NCI-H1436 (cell line): ENCODE measurements at places on chromosomes 2 and 18.

GRCh38 chr2:110126906-110127305, 11.3 kb upstream of the MALL start:
- no peak for DNase-seq

DNA sequence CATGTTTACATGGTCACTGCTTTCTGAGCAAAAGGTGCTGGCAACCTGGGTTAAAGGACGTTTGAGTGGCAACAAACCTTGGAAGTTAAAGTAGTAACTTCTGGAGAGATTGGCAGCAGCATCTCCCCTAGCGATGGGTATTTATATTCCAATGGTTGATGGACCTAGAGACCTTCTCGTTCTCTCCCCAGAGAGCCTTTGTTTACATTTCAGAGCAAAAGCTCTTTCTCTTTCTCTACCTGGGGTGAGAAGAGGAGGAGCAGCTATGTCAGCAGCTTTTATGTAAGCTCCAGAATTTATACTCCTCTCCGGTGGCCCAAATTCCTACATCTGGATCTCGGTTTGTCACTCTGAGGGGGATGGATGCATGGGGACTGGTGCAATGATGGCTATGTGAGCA, 213.7 kb upstream of the ARL4C start:
- no peak for DNase-seq

- DNase-seq, result no peak
Observed at GRCh38 chr18:74940856-74941255, 268.1 kb downstream of the PTGR3 start.

DNA sequence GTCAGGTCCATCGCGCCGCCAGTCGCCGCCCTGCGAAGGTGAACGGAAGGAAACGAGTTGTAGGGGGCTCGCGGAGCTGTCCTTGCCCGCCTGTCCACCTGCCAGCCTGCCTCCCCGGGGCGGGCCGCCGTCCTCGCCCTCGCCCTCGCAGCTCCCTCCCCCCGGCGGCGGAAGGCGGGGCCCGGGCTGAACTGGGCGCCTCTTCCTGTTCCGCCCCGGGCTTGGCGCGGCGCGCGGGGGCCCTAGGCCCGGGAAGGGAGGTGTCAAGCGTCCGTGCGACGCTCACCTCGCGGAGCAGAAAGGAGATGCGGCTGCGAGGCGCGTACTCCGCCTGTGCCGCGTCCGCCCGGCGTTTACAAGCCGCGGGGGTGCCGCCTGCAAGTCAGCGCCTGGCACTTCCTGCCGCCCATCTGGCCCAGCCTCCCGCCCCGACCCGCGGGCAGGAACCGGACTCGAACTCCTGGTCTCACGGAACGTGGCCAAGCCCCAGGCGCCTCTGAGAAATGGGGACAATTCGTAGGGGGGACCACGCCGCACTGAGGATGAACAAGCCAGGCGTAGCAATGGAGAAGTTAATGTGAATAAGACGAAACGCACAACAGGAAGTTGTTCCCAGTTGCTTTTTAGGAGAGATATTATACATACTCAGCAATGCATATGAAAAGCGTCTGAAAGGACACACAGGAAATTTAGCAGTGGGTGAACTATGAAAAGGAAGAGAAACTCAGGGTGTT, at the start of gene CNPPD1:
CNPPD1 (minus strand) TSS at position 108 of the 734 bp plus-strand sequence; CDS start at position 11, 97 bp downstream.
- DNase-seq, result peak; percentile 72

GRCh38 chr2:63073994-63074393, 23.4 kb downstream of the OTX1 start:
- no peak for DNase-seq

- no peak for DNase-seq
Observed at GRCh38 chr2:8774371-8774770, 63.0 kb downstream of the KIDINS220 start.

GRCh38 chr18:52367953-52368742, 28.2 kb downstream of the DCC start:
- no peak for DNase-seq

- DNase-seq, result no peak
Observed at GRCh38 chr2:214843823-214844222, 34.3 kb upstream of the BARD1 start.

GRCh38 chr2:164314148-164314547, 307.1 kb downstream of the GRB14 start:
- no peak for DNase-seq

- DNase-seq, result no peak
Observed at GRCh38 chr2:71880287-71880686, 267.4 kb downstream of the CYP26B1 start.

GRCh38 chr2:239932881-239933735, 92.0 kb downstream of the NDUFA10 start:
- DNase-seq, result no peak

DNA sequence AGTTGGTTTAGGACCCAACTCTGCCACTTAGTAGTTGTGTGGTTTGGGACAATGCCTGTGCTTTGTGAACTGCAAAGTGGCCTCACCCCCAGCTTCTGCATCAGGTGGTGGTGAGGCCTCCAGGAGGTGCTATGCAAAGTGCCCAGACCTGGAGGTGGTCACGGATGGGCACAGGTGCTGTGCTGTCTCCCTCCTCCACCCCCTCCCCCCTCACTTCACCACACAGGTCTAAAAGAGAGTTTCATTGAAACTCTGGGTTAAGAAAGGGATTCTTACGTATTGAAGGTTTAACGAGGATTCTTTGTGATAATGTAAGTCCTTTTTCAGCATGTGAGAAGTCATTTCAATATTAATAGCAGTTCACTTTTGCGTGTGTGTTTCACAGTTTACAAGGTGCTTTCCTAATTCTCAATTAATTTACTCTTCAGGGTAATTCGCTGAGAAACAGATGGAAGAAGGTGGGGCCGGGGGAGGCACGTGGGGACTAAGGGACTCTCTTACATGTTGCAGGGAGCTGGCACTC, 369.9 kb downstream of the LPIN1 start:
- no peak for DNase-seq

DNA sequence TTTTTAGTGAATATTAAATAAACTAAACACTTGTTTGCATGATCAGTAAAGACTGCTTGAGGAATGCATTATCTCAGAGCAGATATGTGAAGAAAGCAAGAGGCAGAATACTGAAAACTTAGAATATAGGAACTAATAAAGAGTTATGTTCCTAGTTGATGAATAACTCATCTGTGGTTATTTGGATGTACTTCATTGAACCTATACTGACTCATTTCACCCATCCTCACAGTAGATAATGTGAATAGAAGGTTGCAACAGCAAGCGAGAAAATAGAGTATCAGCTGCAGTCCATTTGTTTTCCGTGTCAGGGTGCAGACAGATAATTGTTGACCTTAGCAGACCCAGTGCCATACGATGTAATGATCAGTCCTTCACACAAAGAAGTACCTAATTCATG, 945.7 kb upstream of the LRRTM1 start:
- no peak for DNase-seq

DNA sequence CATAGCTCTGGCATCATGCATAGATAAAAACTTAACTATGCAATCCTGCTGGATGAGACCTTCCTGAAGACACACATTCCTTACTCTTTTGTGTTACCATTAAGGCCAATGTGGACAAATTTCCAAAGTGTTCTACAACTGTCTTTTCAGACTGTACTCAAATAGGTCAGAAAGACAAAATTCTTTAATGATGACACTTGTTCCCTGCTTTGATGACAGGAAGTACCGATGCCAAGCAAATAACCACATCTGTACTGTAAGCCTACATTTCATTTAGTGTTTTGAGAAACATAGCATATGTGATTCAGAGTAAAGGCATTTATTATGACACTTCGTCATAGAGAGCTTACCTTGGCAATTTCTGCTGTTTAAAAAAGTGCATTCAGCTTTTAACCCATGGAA, 55.0 kb downstream of the PMAIP1 start:
- DNase-seq, result no peak

DNA sequence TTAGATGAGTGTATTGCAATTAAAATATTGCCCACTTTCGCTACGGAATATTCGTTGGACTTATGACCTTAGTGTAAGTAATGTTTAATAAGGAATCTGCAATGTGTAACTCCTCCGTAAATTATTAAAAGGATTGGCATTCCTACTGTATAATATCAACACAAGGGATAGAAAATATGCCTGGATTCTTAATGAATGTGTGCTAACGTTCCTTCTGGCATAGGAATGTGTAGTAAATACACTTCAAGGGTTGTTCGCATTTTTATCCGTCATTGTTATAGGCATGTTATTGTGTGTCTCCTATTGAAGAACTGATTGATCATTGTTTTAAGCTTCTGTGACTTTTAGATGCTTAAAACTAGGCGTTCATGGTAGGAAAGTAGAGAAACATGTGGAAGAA, 134.5 kb downstream of the NEDD4L start:
- DNase-seq, result no peak

- no peak for DNase-seq
Observed at GRCh38 chr2:111095434-111095833, 25.3 kb upstream of the BCL2L11 start.

GRCh38 chr2:61470122-61470951, 550 bp downstream of the USP34 start:
- DNase-seq, result peak; percentile 80

GRCh38 chr2:231450548-231450989, 13.7 kb downstream of the NCL start:
- DNase-seq, result no peak

- DNase-seq, result no peak
Observed at GRCh38 chr2:46747297-46747818, 168.2 kb downstream of the MCFD2 start.
